Activated CD4-positive, alpha-beta memory T cell treated with anti-CD3 and anti-CD28 coated beads for 36 hours (primary cell): ENCODE measurements at places on chromosomes 7 and 10. TPM values are rescaled to one million over a fixed set of nuclear protein-coding genes. Genes with fewer than 3 reads are reported as not detected.

- H3K4me3 ChIP-seq: no peak overlapping the region
- peaks cover 36% of the 10 kb centered on the region for H3K36me3 ChIP-seq
- no peaks in the 10 kb centered on the region for H3K27me3 ChIP-seq
- no peak overlapping the region for H3K27ac ChIP-seq
Measured at GRCh38 chr10:50362547-50363125, 111.3 kb upstream of the ASAH2 start.

GRCh38 chr7:116316838-116317628, 106.7 kb downstream of the TES start:
- H3K4me3 ChIP-seq: no peak overlapping the region
- H3K36me3 ChIP-seq: no peaks in the 10 kb centered on the region
- H3K27me3 ChIP-seq: peaks cover 24% of the 10 kb centered on the region
- H3K27ac ChIP-seq: peak overlapping the region; percentile 48

- H3K27ac ChIP-seq: no peak overlapping the region
- no peak for DNase-seq
- peaks cover 4% of the 10 kb centered on the region for H3K4me1 ChIP-seq
- H3K27me3 ChIP-seq: no peaks in the 10 kb centered on the region
Measured at GRCh38 chr10:753530-753929, 64.1 kb upstream of the DIP2C start.

- no peak overlapping the region for H3K27ac ChIP-seq
- no peak for DNase-seq
- H3K36me3 ChIP-seq: peaks cover 20% of the 10 kb centered on the region
- no peak overlapping the region for H3K4me3 ChIP-seq
- H3K4me1 ChIP-seq: no peaks in the 10 kb centered on the region
- no peaks in the 10 kb centered on the region for H3K27me3 ChIP-seq
Measured at GRCh38 chr10:48417374-48417773, 110.9 kb downstream of the MAPK8 start.

GRCh38 chr10:35574924-35575352, 30.2 kb upstream of the GJD4 start:
- peaks cover 1% of the 10 kb centered on the region for H3K27me3 ChIP-seq
- peaks cover 24% of the 10 kb centered on the region for H3K36me3 ChIP-seq
- no peak overlapping the region for H3K27ac ChIP-seq
- H3K4me3 ChIP-seq: no peak overlapping the region

DNA sequence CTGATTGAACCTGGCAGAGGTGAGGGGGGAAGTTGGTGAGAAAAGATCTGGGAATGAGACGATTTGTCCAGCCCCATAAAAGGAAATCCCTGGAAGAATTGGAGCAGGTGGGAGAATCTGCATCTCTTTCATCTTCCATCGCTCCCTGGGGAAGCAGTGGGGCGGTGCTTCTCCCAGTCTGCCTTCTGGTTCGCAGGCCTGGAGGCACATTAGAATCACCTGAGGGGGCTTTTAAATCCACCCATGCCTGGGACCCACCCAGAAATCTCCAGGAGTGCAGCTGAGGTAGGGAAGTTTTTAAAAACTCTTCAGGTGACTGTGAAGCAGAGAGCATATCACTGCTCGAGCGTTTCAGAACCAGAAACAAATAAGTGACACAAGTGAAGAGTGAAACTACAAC, 26.7 kb upstream of the SYPL1 start:
- H3K4me3 ChIP-seq: no peak overlapping the region
- H3K27ac ChIP-seq: no peak overlapping the region
- H3K36me3 ChIP-seq: no peaks in the 10 kb centered on the region
- no peak for DNase-seq
- H3K27me3 ChIP-seq: no peaks in the 10 kb centered on the region
- H3K4me1 ChIP-seq: no peaks in the 10 kb centered on the region

- no peak overlapping the region for H3K27ac ChIP-seq
- DNase-seq: no peak
- H3K4me3 ChIP-seq: no peak overlapping the region
- H3K4me1 ChIP-seq: no peaks in the 10 kb centered on the region
Measured at GRCh38 chr10:117673230-117674010, 130.9 kb downstream of the EMX2 start.

- H3K27ac ChIP-seq: no peak overlapping the region
- no peaks in the 10 kb centered on the region for H3K36me3 ChIP-seq
- no peaks in the 10 kb centered on the region for H3K4me1 ChIP-seq
- DNase-seq: no peak
- H3K4me3 ChIP-seq: no peak overlapping the region
Measured at GRCh38 chr10:1162481-1163203, 106.5 kb downstream of the WDR37 start.

- H3K4me3 ChIP-seq: no peak overlapping the region
- no peaks in the 10 kb centered on the region for H3K36me3 ChIP-seq
- no peaks in the 10 kb centered on the region for H3K4me1 ChIP-seq
- H3K27me3 ChIP-seq: peaks cover 1% of the 10 kb centered on the region
Measured at GRCh38 chr7:101618916-101619315, 10.2 kb downstream of the MYL10 start.

DNA sequence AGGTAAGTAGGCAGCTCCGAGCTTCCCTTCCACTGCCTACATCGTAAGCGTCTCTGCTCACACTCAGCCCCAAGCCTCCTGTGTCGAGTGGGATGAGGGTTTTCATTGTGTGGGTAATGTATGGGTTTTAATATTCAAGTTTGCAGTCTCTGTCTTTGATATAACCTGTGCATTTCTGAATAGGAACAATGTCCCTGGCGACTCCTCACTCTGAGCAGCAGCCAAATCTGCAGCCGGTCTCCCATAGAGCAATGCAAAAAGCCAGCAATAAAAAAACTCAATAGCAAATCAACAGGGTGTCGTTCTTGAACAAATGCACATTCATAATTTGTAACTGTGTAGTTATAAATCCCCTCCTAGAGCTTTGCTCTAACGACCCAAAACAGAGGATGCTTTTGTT, 33.4 kb downstream of the PPP1R17 start:
- no peak for DNase-seq
- H3K27ac ChIP-seq: no peak overlapping the region
- no peaks in the 10 kb centered on the region for H3K4me1 ChIP-seq

- no peaks in the 10 kb centered on the region for H3K36me3 ChIP-seq
- H3K4me3 ChIP-seq: no peak overlapping the region
- no peak overlapping the region for H3K27ac ChIP-seq
- no peaks in the 10 kb centered on the region for H3K4me1 ChIP-seq
- no peaks in the 10 kb centered on the region for H3K27me3 ChIP-seq
Measured at GRCh38 chr7:73901231-73901822, 40.4 kb downstream of the TMEM270 start.

Gene STEAP2
- total RNA-seq: not detected

DNA sequence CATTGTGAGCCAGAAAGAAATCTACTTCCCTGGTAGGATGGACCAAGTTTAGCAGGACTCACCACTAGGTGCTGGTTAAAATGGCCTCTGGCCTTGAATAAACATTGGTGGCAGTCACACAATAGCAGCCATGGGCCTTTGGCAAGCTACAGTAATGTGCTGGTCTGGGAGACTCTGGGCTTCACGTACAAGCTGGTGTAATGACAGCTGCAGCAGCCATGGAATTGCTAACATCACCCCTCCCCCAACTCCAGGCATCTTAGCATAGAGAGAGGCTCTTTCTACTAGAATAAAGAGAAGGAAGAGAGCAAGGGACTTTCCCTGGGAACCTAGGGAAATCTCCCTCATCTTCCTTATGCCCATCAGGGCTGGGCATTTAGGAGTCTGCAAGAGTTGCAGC, 205.1 kb upstream of the SEMA3A start:
- no peak overlapping the region for H3K27ac ChIP-seq
- H3K27me3 ChIP-seq: no peaks in the 10 kb centered on the region
- no peaks in the 10 kb centered on the region for H3K4me1 ChIP-seq
- DNase-seq: no peak
- H3K36me3 ChIP-seq: no peaks in the 10 kb centered on the region

DNA sequence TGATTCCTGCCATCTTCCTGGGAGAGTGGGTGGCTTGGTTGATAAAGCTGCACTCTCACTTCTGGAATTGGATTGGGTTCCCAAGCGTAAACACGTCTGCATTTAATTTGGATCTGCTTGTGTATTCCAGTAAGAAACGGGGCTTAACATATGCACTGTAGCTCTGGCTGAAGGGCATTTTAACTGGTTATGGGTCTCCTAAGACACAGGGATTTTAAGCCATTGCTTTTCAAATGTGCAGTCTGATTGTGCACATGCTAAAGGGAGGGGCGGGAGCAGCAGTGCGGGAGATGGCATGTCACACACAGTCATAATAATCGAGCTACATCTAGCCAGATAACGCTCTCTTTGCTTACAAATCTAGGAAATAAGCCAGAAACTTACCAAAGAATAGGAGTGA, 247.3 kb upstream of the LYZL1 start:
- peaks cover 3% of the 10 kb centered on the region for H3K27me3 ChIP-seq
- H3K27ac ChIP-seq: no peak overlapping the region
- H3K4me1 ChIP-seq: no peaks in the 10 kb centered on the region
- no peak for DNase-seq

- H3K4me1 ChIP-seq: peaks cover 4% of the 10 kb centered on the region
- no peak overlapping the region for H3K4me3 ChIP-seq
- peak; percentile 24 for DNase-seq
- no peaks in the 10 kb centered on the region for H3K27me3 ChIP-seq
Measured at GRCh38 chr10:8102708-8103401, 48.4 kb downstream of the GATA3 start.

Gene MRLN
- not detected for total RNA-seq

DNA sequence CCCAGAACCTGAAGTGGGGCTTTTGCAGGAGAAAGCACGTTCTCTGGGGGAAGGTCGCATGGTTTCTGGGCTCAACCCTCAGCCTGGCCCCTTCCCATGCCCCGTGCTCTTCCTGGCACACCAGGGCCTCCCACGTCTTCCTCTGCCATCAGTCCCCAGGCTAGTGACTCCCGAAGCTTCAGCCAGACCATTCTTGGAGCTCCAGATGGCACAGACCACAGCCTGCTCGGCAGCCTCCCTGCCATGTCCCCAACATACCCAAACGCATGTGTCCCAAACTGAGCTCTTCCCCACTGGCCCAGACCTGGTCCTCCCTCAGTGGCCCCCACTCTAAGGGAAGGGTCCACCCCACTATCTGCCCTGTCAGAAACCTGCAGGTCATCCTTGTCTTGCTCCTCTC, 47.0 kb downstream of the CLRN3 start:
- H3K27me3 ChIP-seq: no peaks in the 10 kb centered on the region
- peaks cover 6% of the 10 kb centered on the region for H3K4me1 ChIP-seq
- H3K36me3 ChIP-seq: no peaks in the 10 kb centered on the region
- no peak overlapping the region for H3K4me3 ChIP-seq
- no peak for DNase-seq

Gene IFIT1B
- not detected for total RNA-seq

Gene TACR2
- not detected for total RNA-seq

DNA sequence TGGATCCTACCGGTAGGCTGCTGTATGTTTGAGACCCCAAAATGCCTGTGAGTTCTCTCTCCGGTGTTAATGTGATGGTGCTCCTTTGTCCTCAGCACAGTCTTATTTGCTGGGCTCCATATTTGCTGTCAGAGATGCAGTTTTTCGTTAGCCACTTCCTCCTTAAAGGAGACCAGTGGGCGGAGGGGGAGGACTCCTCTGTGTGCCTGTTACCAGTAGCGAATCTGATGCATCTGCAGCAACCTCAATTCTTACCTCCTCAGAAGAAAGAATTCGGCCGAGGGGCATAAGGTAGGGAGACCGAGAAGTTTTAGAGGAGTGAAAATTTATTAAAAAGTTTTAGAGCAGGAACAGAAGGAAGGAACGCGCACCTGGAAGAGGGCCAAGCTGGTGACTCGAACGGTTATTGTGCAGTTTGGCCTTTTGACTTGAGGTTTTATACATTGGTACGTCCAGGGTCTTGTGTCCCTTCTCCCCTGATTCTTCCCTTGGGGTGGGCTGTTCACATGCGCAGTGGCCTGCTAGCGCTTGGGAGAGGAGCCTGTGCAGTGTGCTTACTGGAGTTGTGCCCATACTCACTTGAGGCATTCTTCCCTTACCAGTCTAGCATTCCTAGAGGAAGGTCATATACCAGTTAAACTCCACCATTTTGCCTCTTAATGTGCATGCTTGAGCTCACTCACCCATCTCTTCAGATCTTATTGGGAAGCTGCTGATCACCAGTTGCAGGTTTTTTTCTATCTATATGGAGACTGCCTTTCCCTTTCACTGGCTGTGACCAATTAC, 49.5 kb downstream of the GNAI1 start:
- H3K27me3 ChIP-seq: no peaks in the 10 kb centered on the region
- H3K36me3 ChIP-seq: no peaks in the 10 kb centered on the region
- H3K4me1 ChIP-seq: no peaks in the 10 kb centered on the region
- DNase-seq: no peak
- no peak overlapping the region for H3K27ac ChIP-seq
- H3K4me3 ChIP-seq: no peak overlapping the region
